ENCODE measurements at places on chromosomes 7 and 10.
A peak's percentile ranks its signal among the peaks of the same experiment; 100 is the strongest.

GRCh38 chr7:92366730-92367129 is 80.6 kb upstream of the GATAD1 start:
- no peak for DNase-seq

DNA sequence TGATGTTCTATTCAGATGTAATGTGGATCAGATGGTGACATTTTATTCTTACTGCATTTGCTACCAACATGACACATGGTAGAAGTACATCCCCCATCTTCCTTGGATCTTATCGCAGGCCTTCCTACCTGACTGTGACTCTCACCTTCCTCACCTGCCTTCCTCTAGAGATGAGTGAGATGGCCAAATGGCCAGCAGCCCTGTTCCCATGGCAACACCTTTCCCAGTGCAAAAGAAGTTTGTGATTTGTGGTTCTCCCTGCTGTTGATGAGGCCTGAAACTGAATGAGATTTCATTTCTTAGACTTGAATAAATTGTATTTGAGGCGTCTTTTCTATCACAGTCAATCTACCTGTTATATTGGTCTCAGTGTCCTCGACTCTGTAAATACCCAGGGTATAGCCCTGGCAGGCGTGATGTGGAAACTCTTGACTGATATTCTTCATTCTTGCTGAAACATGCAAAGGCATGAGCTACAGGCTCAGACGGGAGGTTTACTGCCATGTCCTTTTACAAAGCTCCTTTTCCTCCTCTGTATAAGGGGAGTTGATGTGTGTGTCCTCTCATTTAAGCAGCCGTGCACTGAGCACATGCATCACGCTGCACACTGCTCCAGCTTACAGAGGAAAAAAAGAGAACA is 440.7 kb upstream of the AKR1E2 start:
- no peak for DNase-seq

- DNase-seq = no peak
Measured at GRCh38 chr7:14047709-14048399, 58.4 kb upstream of the ETV1 start.

DNA sequence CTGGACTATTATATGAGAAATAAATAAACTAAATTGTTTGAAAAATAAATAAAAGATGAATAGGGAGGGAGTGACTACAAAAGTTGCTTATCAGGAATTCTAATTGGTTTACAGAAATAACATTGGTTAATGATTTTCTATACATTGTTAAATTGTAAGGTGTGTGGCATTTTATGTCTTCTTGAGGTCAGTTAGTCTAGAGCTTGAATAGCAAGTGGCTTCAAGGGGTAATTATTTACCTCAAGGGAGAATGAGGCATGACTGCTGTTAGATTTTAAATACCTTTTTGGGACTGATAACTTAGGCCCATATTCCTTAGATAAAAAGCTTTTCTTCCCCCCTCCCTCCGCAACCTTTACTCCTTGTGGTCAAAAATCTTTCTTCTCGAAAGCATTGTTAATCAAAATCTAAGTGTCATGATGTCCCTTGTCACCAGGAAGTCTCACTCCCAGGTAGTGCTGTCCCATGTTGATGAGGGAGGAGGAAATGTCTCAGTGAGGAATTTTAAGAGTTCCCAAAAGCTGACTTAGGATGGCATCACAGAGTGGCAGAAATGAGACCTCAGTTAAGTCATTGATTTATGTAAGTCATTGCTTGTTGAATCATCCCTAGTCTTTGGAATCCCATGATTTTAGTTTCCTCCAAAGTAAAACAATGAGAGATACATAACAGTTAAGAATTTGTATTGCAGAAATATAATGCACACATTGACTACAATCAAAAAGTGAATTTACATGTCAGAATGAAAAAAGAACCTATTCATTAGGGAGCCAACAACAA is 71.5 kb downstream of the MAPK8 start:
- no peak for DNase-seq

DNA sequence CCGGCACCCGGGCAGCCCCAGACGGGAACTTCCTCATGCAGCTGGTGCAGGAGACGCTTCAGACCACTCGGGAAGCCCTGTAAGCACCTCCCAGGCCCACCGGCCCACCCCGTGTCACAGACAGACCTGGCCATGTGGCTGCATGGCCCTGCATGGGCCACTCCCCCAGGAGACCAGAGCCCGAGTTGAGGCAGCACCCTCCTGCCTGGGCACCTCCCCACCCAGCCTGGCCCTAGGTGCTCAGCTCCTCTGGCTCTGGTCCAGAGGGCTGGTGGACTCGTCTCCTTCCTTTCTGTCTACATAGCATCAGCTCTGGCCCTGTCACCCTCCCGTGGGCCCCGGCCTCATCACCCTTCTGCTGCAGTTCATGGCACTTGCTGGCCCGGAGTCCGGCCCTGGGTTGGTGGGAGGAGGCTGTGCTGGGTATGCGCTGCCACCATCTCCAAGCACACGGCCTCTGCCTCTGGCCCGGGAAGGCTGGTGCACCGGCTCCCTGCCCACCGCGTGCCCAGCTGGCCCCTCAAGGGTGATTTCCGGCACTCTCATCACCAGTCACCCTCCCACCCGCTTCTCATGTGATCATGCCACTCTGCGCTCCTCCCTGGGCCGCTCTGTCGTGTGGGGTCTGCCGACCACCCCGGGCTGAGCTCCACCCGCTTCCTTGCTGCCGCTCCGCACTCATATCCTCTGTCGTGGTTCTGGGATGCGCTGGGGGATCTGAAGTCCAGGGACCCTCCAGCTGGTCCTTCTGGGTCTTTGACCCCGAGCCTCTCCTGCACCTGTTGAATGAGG is 53.1 kb upstream of the DPYSL4 start:
- no peak for DNase-seq

DNA sequence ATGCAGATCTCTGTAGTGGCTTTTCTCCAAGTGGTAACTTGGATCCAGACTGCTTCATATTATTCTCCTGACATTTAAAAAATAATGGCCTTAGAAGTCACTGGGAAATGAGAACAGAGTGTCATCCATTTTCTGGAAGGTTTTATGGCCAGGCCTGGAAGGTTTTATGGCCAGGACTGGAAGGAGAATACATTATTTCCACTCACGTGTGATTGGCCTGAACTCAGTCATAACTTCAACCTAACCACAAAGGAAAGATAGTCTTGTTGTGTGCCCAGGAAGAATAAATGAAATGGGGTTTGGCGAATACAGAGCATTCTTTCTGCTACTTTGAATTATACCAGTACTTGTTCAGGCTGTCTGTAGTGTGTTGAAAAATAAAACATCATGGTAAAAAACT is 360.9 kb downstream of the GPAM start:
- no peak for DNase-seq

- DNase-seq = no peak
Measured at GRCh38 chr10:34403512-34403911, 411.6 kb downstream of the PARD3 start.

DNA sequence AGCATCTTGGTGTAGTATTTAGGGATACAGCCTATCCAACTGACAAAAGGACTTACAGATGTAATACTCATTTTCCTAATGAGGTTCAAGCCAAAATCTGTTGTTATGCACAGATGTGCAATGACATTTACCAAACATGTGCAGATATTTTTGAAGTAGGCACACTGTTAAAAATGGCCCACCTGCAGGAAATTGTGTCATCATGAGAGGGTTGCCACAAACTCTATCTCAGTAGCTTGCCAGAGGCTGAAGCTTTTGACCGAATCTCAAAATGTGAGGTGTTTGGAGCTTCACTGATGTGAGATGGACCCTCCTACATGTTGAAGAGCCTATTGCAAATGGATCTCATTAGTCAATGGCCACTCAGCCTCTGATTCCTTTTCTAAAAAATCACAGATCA is 89.7 kb upstream of the CSTF2T start:
- no peak for DNase-seq

DNA sequence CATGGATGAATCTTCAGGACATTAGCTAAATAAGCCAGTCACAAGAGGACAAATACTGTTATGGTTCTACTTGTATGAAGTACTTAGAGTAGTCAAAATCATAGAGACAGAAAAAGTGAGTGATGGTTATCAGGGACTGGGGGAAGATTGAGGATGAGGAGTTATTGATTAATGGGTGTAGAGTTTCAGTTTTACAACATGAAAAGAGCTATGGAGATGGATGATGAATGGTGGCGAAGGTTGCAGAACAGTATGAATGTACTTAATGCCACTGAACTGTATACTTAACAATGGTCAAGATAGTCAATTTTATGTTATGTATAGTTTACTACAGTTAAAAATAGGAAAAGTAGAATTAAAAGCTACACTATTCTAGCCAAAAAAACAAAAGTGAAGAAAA is 7.8 kb downstream of the STK31 start:
- DNase-seq = no peak

GRCh38 chr7:77442636-77443035 is 26.5 kb upstream of the GSAP start:
- no peak for DNase-seq

DNA sequence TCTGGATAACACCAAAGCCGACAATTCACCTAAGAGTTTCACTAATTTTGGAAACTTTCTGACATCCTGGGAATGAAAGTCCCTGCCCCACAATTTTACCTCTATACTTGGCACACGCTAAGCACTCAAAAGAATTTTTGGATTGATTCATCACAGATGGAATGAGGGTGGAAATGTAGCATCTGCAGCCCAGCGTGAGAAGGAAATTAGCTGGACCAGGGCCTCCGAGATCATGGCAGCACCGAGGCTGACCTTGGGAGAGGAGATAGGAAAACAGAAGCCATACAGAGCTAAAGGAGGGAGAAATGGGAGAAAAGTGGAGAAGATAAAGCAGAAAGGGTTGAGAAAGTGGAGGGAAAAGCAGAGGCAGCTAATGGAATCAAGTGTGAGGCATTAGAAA is 606.6 kb upstream of the DPP6 start:
- no peak for DNase-seq

GRCh38 chr7:140673774-140674155 is 1.0 kb downstream of the ADCK2 start:
- no peak for DNase-seq

GRCh38 chr10:99945263-99945662 is 64.5 kb downstream of the DNMBP start:
- DNase-seq = no peak

DNA sequence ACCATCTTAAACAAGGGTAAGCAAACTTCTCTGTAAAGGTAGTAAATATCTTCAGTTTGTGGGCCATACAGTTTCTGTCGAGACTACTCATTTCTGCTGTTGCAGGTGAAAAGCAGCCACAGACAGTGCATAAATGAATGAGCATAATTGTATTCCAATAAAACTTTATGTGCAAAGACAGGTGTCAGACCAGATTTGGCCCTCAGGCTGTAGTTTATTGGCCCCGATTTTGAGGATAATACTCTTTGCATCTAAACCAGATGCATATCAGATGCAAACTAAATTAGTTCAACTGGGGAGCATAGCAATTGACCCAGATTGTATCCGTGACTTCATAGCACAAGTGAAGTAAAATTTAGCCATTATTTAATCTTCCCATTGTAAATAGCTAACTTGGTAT is 70.0 kb downstream of the SNX10 start:
- no peak for DNase-seq

GRCh38 chr7:66886152-66886551 is 34.9 kb upstream of the TMEM248 start:
- DNase-seq = no peak

- no peak for DNase-seq
Measured at GRCh38 chr7:151089893-151090730, 3.8 kb downstream of the AGAP3 start.

- DNase-seq = peak; percentile 69
Measured at GRCh38 chr7:41940760-41941343, 238.0 kb upstream of the INHBA start.

- no peak for DNase-seq
Measured at GRCh38 chr10:49371967-49372366, 23.9 kb downstream of the DRGX start.

All from NCI-H1930 (cell line).